ENCODE measurements at places on chromosomes 4 and X.
A peak's percentile ranks its signal among the peaks of the same experiment; 100 is the strongest.

DNA sequence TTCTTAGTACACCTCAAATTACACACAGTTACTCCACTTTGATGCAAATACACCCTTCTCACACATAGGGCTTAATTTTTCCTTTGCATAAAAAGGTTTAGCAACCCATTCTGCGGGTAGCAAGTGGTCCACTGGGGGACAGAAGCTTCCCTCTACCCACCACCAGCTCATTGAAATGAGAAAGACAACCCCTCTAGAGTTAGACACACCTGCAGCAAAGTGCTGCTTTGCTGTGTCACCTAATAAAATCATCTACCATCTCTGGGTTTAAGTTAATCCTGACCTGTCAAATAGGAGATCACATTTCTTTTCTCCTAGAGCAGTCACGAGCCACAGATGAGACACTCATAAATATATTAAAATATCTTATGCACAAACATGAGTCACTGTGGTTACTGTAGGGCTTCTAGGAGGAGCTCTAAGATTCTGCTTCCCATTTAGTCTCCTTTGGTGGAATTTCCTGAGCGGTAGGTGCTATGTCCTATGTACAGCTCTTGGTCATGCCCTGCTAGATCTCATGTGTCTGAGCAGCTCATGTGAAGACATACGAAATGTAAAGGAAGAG is 11.9 kb downstream of the BMX start:
- DNase-seq = no peak

- DNase-seq = no peak
Observed at GRCh38 chr4:71404049-71404448, 65.2 kb downstream of the SLC4A4 start.

GRCh38 chrX:100407784-100408712 is 2.0 kb downstream of the PCDH19 start:
- no peak for DNase-seq

- no peak for DNase-seq
Observed at GRCh38 chr4:24266951-24267722, 317.2 kb downstream of the DHX15 start.

DNA sequence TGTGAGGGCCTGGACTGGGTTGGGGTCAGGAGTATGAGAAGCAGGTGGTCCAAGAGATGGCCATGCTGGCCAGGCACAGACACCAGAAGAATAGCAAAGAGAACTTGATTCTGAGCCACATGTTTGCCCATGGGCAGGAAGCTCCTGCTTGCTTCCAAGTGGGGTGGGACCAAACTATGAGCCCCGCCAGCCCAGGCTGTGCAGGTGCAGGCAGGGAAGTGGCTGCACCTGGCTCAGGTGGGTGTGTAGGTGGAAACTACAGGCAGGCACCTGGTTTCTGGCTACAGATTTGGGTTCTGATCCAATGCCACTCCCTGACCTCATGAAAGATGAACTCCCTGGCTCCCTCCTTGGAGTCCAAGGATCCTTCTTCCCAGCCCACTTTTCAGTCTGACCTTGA is 207.9 kb upstream of the KLF3 start:
- DNase-seq = no peak

DNA sequence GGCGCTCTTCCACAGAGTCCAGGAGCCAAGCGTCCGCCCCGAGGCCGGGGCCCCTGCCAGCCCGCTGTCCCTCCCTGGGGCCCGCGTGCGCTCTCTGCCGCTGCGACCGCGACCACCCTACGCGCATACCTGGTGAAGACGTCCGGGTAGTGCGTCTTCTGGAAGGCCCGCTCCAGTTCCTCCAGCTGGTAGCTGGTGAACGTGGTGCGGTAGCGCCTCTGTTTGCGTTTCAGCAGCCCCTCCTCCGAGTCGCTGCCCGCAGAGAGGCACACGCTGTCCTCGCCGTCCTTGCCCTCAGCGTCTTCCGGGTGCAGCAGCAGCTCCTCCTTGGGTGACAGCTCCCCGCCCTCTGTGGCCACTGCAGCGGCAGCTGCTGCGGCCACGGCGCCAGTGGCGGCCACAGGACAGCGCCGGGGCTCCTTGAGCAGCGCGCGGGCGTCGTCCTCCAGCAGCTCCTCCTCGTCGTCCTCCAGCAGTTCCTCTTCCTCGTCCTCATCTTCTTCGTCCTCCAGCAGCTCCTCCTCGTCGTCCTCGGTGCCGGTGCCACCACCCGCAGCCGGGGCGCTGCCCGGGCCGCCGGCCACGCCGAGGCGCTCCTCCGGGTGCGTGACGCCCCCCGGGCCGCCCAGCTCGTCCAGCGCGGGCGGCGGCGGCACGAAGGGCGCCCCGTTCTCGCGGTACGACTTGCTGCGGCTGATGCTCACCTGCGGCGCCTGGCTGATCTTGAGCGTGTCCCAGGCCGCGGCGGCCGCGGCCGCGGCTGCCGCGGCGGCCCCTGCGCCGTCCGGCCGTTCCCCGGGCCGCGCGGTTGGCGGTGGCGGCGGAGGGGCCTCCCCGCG is 2.8 kb downstream of the ARX start:
- peak; percentile 50 for DNase-seq

DNA sequence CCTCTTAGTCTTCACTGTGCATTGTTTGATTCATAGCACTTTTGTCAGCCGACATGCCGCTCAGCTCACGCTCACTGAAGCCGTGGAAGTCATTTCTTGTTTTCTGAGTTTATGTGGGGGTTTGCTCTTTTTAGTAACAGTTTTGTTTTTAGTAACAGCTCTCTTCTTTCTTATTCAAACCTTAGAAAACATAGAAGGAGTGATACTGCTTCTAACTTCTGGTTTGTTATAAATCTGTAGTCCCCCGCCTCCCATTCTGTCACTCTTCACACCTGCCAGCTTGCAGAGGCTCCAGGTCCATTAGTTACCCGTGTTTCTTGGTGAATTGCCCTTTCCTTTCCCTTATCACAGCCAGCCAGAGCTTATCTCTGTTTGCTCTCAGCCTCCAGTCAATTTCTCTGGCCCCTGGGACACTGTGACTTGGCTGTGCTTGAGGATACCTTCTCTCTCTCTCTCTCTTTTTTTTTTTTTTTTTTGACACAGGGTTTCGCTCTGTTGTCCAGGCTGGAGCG is 50.5 kb downstream of the GRK4 start:
- no peak for DNase-seq

DNA sequence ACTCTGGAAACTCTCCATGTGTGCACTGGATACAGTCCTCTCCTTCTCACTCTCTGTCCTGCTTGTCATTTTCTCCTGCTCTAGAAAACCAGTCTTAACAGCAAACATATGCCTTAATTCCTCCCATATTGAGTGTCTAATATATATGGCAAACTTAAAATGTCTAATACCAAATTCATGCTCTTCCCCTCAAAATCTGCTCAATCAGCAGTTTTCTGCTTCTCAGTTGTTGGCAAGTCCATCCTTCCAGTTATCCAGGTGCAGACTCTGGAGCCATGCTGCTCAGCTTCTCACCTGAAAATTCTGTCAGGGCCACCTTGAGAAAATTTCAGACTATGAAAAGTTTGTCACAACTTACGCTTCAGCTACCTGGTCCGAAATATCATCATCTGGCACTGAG is 3.1 kb upstream of the CENPE start:
- DNase-seq = no peak

GRCh38 chr4:123953566-123953965 is 557.0 kb downstream of the SPRY1 start:
- DNase-seq = no peak

DNA sequence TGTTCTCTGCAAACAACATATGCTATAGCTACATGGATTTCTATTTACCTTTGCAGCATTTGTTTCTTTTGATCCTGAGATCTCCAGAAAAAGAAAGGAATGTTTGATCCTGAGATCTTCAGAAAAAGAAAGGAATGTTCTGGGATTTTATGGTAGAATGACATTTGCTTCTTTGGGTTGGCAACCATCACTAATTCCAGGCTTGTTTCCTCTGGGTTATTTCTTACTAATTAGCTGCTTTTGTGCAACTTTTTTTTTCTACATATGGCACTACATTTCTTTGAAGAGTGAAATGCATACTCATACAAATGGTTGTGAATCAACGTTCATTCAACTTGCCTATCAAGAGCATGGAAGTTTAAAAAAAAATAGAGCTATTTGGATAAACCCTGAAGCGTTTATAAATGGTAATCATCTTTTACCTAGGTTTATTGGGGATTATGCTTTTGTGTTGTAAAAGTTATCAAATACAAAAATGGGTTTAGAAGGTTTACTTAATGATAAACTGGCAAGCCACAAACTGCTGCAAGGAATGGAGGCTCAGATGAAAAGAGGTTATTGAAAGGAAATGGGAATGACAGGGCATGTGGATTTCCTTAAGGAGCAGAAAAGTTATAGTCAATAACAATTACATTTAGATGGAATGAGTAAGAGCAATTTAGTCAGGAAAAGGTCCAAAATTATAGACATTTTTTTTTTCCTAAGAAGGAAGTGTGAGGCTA is 95.6 kb upstream of the PCDH18 start:
- no peak for DNase-seq

- DNase-seq = no peak
Observed at GRCh38 chr4:6198768-6199421, 1.5 kb downstream of the JAKMIP1 start.

- no peak for DNase-seq
Observed at GRCh38 chr4:150402871-150403272, 179.1 kb upstream of the MAB21L2 start.

- peak; percentile 56 for DNase-seq
Observed at GRCh38 chrX:40010550-40011321, 87.0 kb downstream of the BCOR start.

DNA sequence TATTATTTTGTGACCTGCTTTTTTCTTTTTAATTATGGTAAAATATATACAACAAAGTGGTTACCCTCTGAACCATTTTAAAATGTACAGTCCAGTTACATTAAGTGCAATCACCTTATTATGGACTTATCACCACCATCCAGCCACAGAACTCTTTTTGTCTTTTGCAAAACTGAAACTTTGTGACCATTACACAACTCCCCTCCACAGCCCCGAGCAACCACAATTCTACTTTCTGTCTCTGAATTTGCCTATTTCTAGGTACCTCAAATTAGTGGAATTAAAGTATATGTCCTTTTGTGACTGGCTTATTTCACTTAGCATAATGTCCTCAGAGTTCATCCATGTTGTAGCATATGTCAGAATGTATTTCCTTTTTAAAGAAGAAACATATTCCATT is 39.3 kb upstream of the WWC2 start:
- no peak for DNase-seq

- DNase-seq = no peak
Observed at GRCh38 chr4:25358515-25359275, 18.4 kb upstream of the ANAPC4 start.

DNA sequence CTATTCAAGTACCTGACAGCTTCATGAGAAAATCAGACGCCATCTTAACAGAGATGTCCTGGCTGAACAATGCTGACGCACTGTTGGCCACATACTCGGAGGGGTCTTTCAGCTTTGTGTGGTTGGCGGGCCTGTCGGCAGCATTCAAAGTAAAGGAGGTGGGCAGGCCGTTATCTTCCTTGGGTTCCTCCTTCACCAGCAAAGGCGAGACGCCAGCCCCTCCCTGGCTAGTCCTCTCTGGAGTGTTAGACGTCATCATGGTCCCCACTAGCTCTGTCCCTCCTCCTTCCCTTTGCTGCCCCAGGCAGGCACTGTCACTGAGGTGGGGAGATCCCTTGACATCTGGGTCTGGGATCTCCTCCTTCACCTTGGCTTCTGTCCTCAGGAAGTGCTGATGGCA is 53.0 kb downstream of the ZNF827 start:
- no peak for DNase-seq

GRCh38 chr4:138540056-138540800 is 298.1 kb upstream of the SLC7A11 start:
- no peak for DNase-seq

DNA sequence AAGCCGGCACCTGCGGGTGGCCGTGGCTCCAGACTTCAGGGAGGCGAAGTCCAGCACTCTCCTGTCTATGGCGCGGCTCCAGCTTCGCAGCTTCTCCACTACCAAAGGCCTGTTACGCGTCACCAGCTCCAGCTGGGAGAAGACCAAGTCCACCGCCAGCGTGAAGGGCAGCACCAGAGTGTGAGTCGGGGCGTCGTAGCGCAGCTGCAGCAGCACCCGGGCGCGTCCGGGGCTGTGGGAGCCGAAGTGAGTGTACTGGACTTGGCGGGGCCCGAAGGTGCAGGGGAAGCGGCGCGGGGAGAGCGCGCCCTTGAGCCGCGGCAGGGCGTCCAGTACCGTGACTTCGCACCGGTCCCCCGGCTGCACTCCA is 444 bp downstream of the FREM3 start:
- no peak for DNase-seq

DNA sequence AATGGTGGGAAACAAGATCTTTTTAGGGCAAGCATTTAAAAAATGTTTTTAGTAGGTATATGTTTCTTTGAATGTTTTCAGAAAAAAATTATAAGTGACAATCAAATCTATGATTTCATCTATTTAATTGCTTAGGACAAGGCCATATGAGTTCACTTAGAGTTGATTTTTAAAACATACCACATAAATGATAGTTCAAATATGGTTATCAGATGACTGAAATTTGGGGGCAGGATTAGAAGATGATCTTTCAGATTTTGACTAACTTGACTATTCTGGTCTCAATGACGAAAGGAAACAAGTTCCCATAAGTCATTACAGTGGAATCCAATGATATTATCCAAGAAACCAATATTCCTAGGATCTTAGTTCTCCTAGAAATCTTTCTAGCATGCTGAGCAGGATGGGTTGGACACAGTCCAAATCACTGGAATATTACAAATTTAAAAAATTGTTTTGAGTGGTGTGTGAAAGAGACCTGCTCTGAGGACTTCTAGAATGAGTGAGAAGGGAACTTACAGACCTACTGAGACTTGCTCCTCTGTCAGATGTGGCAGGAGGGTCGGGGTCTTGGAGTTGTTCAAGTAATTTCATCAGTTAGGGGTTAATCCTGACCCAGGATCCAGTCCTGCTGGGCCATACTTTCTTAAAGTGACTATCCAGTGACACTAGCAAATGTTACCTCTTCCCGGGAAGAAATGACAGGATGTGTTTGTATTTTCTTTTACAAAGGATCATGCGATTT is 20.0 kb downstream of the RHOH start:
- no peak for DNase-seq

DNA sequence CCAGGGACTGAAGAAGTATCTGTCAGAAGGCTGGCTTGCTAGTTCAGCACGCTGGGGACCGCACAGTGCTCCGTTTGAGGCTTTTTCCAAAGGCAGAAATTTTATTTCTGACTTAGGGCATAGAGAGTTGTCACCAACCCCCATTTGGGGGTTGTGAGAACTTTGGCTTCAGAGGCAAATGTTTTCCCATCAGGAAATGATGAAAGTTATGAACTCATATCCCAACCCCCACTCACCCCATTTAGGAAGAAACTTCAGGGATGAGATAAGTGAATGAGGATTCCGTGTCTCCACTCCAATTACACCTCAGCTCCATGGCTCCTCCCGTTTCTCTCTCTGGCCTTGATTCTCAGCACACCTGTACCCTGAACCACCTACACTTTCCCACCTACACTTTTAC is 4.3 kb upstream of the WDR13 start:
- DNase-seq = no peak

DNA sequence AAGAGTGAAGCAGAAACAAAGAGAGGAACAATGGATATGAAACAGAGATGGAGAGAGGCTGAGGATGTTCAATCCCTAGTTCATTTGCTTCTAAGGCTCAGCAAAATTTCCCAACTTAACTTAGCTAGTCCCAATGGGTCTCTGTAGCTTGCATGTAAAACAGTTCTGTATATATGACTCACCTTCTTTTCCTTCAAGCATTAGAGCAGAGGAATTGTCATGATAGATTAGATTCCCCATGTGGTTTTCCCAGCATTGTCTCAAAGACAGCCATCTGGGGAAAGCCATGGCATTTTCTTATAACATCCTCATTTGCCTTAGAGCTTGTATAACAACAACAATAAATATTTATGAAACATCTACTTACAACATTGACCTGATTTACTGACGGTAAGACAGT is 93.9 kb upstream of the GATB start:
- DNase-seq = no peak

All from AML-193 (cell line).